ENCODE measurements at places on chromosomes 6 and 20.

DNA sequence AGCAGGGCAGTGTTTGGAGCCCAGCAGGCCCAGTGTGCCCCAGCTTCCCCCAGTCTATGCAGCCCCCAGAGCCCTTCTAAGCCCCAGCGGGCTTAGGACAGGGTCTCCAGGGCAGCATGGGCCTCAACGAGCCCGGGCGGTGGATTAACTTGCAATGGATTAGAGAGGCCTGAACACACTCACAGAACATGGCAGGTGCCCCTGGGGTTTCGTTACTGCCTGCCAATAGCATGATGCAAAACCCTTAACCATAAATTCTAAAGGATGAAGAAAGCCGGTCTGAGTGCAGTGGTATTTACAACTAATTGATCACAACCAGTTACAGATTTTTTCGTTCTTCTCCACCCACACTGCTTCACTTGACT, 18.9 kb downstream of the ENTPD6 start:
- DNase-seq = no peak

GRCh38 chr6:90448836-90449235, 138.0 kb downstream of the MAP3K7 start:
- DNase-seq = no peak

DNA sequence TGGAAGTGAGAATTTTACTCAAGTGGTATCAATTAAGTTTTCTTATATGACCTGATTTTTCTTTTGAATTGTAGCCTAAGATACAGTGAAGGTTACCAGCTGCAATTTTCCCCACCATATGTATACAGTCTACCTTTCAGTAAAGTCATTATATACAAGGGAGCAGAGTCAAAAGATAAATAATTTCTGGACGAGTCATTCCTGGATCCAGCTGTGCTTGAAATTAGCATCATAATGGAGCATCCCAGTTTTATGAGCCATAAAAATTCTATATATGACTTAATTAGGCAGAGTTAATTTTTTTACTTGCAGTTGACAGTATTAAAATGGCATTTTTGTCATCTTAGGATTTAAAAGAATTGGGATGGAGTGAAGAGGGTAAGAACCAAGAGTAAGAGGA, 1008.4 kb downstream of the PHF3 start:
- DNase-seq = no peak

DNA sequence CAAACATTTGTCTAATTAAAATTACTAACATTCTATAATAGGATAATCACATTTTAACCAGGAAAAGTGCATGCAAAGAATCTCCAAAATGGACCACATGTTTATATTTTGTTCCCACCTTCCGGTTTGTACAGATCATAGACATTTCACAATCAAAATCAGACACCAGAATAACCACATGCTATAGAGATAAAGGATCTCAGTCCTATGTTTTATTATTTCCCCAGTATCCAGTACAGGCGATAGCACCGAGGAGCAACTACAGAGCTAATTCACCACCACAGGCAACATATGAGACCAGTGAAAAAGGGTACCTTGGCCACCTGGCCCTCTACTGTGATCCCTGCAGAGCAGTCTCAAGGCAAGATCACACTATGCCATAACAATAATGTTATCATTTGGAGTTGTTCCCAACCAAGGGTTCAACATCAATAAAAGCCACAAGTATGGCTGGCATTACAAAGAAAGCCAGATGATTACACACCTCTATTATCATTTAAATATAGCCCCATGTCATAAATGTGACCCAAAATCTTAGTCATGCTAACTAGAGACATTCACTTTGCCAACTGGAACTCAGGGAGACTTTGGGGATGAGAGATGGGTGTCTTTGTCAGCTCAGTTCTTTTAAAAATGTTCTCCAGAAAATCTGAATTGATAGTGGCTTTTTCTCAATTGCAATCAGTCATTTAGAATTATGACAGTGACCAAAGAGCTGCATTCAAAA, 46.7 kb downstream of the RALGAPA2 start:
- DNase-seq = no peak
